ENCODE measurements at places on chromosomes 1 and 21.
A peak's percentile ranks its signal among the peaks of the same experiment; 100 is the strongest.

GRCh38 chr1:29826646-29827045 lies 590.3 kb downstream of the PTPRU start:
- no peak for DNase-seq

DNA sequence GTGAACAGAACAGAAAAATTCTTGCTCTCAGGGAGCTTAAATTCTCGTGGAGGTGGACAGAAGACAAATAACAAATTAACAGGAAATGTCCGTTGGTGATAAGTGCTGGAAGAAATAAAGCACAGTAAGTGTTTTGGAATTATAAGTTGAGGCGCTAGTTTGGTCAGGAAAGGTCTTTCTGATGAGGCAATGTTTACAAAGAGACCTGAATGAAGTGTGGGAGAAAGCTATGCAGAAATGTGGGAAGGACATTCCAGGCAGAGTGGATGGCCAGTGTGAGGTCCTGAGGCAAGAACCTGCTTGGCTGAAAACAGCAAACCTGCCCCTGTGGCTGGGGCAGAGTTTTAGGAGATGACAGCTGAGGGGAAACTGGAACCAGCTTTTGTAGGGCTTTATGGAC lies 23.3 kb downstream of the NGF start:
- no peak for DNase-seq

DNA sequence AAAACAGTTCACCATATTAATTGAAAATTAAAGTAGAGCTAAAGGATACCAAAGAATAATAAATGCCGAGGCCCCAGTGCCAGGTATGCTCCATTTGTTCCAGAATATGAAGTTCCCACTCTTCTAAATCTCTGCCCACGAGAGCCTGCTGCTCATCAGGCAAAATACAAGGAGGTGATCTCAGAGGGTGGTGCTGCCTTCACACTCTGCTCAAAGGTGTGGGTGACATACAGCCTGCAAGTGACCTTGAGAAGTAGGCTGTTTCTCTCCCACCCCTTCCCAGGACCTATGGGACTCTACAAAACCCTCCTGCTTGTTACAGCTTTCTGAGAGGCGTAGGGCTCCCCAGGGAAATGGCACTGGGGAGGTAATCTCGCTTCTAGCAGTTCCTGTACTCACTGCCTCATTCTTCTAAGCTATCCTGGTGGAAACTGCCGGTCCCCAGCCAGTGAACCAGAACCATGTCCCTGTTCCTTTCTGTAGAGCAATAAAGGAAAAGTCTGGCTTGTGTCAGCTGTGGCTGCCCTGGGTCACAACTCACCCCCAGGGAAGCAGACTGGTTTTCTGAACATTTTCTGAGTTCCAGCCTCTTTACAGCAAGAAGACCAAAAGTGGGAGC lies 26.9 kb upstream of the DPT start:
- DNase-seq: no peak

DNA sequence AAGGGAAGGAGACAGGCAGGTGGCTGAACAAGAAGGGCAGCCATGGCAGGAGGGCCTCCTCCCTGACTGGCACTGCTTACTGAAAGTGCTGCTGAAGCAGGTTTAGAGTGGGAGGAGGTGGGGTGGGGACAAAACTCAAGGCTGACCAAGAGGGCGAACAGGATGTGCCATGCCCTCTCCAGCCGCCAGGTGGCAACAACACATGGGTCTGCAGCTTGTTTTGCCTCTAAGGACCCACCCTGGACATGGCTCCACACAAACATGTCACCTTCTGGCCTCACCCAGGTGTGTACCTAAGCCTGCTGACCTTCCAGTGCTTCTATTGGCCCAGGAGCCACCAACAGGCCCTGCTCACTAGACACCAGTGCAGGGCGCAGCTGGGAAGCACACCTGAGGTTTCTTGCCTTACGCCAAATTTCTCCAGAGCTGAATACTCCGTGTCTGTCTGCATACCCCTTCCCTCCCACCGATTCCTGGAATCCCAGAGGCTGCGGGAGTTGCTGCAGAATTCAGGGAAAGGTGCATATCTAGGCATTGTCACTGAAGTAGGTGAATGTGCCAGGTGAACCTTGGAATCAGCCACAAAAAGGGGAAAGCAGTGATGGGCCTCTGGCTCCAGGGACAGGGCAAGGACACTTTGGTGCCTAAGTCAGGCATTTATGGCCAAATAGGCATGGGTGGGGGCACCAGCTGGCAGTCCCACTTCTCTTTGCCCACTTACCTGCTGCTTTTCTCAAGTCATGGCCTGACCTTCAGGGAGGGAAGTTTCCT lies 5.3 kb downstream of the PSRC1 start:
- peak; percentile 76 for DNase-seq

DNA sequence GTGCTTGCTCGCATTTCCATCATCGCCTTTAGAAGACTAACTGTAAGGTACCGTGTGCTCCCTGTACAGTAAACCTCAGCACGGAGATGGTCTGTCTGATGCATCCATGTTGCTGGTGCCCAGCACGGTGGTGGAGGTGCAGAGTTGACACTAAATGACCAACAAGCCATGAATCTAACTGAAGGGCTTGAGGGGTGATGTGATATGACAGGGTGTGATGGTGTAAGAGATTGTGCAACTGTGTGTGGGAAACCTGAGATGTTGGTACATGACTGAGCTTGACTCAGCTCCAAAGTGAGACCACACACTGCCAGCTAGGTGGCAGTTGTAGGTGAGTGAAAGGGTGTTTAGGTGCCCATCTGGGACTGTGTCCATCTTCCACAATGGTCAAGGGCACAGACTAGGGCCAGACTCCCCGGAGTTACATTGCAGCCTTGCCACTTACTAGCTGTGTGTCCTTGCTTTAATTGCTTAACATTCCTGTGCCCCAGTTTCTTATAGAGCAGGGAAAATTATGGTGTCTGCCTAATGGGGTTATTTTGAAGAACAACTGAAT lies 21.4 kb downstream of the SLC2A1 start:
- peak; percentile 74 for DNase-seq

DNA sequence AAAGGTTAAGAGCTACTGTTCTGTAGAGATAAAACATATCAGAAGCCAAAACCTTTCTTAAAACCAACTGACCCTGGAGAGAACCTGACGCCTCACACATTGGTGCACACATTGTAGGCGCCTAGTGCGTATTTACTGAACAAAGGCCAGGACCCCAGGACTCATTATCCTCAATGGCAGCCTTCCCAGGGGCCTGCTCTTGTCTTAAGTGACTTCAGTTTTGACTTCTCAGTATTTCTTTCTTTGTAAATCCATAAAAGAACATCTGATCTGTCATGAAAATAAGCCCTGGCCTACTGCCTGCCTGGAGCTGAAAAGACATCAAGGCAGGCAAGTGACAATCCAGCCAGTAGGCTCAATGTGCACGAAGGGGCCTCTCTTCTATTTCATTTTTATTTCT lies 27.6 kb downstream of the ABCA4 start:
- DNase-seq: no peak

DNA sequence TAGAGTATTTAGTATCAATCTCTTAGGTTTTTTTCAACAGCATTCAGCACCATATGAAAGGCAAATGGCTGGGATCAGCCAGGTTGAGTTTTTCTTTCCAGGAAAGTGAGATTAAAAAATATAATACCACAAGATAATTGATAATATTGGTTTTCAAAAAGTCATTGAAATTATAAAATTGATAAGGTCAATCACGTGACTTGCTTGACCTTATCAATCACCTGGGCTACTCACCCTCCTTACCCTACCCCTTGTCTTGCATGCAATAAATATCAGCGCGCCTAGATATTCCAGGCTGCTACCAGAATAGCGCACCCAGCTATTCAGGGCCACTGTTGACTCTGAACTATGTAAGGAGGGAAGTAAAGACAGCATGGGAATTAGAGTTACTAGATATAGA lies 31.5 kb downstream of the EBNA1BP2 start:
- no peak for DNase-seq

- DNase-seq: no peak
Observed at GRCh38 chr1:12461754-12462153, 156.3 kb downstream of the DHRS3 start.

- no peak for DNase-seq
Observed at GRCh38 chr1:67672260-67672803, 12.7 kb upstream of the GADD45A start.

DNA sequence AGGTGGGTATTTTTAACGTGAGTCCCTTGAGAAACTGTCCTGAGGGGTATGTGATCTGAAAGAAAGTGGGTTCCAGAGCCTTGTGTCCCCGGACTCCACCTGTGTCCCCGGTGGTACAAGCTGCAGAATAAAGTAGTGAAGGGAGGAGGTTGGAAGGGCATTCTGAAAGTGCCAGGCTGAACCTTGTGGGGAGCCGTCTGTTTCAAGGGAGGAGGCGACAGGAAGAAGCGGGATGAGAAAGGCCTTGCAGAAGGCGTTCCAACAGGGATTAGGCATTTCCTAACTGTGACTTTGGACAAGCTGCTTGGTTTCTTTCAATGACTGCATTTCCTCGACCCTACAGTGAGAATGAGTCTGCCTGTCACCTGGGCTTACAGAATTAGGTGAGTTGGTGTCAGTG lies 5.8 kb downstream of the FOXD3 start:
- no peak for DNase-seq

DNA sequence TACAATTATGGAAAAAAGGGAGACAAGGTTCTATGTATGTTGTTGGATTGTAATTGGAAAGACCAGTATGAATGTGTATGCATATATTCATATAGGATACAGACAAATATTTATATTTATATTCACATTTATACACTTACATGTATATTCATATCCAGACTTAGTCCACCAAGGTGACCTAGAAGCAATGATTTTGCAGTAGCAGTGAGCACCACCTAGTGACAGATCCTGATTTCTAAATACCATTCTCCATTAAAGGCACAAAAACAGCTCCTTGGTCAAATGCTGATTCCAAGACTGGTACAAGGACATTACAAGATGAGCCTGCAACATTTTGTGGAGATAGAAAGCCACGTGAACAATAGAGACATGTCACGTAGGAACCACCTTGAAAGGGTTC lies 153.4 kb downstream of the SDCCAG8 start:
- DNase-seq: peak; percentile 41

GRCh38 chr1:46691997-46692790 lies 20.5 kb downstream of the TEX38 start:
- no peak for DNase-seq

GRCh38 chr1:162192763-162193162 lies 123.3 kb downstream of the NOS1AP start:
- no peak for DNase-seq

- DNase-seq: no peak
Observed at GRCh38 chr1:42047508-42047880, 105.7 kb upstream of the GUCA2B start.

GRCh38 chr1:19029191-19030085 lies 73.0 kb upstream of the IFFO2 start:
- no peak for DNase-seq
